CD4-positive, alpha-beta T cell treated with Interleukin-6 at 100 ng/mL for 8 hours (primary cell): ENCODE measurements at places on chromosomes 12 and 14.

DNA sequence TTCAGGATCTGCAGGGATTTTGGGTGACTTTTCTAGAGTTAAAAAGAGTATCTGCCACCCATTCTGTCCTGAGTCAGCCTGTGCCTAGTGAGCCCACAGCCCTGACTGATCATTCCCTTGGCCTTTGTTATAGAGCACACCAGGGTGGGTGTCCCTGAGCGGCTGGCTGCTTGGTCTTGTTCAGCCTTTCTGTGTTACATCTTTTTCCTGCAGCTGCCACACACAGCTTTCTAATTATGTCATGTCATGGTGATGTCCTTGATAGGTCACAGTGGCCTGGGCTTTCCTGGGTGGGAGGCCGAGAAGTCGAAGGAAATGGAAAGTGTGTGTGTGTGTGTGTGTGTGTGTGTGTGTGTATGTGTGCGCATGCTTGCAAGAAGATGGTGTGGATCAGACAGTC lies 293.2 kb upstream of the CRY1 start:
- no peak for DNase-seq

DNA sequence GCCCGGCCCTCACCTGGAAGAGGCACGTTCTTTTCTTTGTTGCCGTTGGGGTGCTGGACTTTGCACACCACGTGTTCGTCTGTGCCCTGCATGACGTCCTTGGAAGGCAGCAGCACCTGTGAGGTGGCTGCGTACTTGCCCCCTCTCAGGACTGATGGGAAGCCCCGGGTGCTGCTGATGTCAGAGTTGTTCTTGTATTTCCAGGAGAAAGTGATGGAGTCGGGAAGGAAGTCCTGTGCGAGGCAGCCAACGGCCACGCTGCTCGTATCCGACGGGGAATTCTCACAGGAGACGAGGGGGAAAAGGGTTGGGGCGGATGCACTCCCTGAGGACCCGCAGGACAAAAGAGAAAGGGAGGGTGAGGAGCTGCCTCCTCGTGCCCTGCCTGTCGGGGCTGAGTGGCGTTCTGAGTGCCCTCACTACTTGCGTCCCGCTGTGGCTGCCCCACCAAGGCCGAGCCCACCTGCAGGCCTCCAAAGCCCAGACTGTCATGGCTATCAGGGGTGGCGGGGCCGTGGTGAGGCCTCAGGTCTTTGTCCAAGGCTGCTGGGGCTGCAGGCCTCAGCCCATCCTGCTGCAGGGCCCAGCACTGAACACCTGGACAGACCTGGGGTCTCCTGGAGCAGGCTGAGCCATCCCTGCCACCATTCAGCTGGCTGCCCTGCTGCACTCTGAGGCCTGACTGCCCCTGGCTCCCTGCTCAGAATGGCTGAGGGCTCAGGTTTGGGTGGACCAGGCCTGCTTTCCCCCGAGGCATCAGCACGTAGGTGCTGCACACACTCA lies 329.7 kb downstream of the TMEM121 start:
- no peak for DNase-seq

DNA sequence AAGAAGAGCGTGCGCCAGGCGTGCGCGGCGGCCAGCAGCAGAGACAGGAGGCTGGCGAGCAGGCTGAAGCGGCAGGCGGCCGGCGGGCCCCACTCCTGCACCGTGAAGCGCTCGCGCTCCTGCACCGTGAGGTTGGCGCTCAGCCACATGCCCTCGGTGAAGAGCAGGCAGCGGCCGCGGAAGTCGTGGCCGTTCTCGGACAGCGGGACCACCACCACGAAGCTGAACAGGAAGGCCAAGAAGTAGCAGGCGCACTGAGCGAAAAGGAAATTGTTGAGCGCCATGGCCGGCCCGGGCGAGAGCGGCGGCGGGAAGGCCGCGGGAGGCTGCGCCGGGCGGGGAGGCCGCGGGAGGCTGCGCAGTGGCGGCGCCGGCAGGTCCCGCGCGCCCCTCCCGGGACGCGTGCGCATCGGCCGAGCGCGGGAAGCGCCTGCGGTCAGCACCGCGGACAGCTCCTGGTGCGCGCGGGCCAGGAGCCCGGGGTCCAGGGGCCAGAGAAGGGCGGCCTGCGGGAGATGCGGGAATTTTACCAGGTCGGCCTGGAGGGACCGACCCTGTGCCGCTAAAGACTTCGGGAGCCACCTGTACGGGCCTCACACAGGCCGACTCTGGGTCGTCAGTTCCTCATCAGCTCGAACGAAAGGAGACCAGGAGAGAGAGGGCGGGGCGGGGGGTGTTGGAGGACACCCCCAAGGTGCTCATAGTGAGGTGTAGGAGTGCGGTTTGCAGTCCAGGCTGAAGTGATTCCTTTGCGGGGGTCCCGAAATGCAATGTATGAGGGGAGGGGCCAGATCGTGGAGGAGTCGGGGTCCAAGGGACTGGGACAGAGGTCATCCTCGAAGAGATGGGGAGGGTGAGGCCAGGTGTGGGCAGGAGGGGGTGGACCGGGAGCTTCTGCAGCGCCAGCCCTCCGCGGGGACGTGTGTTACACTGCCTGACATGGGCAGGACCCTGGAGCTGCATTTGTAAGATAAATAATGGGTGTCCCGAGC lies at the start of gene TMEM179:
TSS of gene TMEM179 (minus strand) at position 315 of the 992 bp plus-strand sequence. CDS start at position 284, 31 bp downstream.
- no peak for DNase-seq

GRCh38 chr12:73308747-73309146 lies 1036.6 kb downstream of the TRHDE start:
- no peak for DNase-seq
